NCI-H2029 (cell line): ENCODE measurements at places on chromosomes 4 and X.
A peak's percentile ranks its signal among the peaks of the same experiment; 100 is the strongest.

- no peak for DNase-seq
Measured at GRCh38 chr4:74456056-74456744, 11.3 kb downstream of the AREG start.

GRCh38 chr4:121873604-121874003, 3.3 kb upstream of the BBS7 start:
- DNase-seq, result no peak

GRCh38 chr4:142316025-142316424, 530.1 kb downstream of the INPP4B start:
- no peak for DNase-seq

DNA sequence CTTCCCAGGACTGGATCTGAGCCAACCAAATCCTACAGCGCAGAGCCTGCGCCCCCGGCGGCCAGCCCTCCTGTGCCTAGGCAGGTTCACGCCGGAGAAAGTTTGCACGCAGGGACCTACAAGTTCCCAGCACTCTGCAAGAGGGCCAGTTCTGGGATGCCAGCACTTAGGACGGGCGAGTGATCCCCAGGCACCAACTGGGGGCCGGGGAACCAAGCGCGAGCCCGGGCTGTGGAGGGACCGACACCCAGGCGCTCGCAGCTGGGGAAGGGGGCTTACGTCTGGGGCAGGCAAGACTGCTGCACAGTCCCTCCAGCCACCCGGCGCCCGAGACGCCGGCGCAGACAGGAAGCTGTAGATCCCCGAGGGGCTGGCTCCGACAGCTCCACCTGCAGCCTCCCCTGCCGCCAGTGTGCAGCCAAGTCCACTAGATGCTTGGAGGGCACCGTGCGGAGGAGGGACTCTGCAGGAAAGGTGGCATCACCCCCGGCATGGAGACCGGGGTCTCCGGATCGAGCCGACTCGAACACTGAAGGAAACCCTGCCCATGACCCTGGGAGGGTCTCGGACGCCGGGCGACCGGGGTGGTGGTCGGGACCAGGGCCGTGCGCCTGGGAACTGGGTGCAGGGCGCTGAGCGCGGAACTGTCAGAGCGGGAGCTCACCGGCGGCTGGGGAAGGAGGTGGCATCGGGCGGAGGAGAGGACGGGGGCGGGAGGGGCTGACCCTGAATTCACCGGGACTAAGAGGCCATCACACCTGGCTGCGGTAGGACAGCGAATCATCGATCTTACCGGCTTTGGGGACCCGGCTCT, 566 bp downstream of the CORIN start:
- DNase-seq, result peak; percentile 16
